ENCODE measurements at places on chromosomes 12 and 14.

- H3K27me3 ChIP-seq = no peaks in the 10 kb centered on the region
- no peak for DNase-seq
- no peaks in the 10 kb centered on the region for H3K4me1 ChIP-seq
- H3K36me3 ChIP-seq = no peaks in the 10 kb centered on the region
- no peak overlapping the region for H3K4me3 ChIP-seq
- H3K27ac ChIP-seq = no peak overlapping the region
Measured at GRCh38 chr14:23041729-23042128, 283 bp upstream of the PSMB11 start.

DNA sequence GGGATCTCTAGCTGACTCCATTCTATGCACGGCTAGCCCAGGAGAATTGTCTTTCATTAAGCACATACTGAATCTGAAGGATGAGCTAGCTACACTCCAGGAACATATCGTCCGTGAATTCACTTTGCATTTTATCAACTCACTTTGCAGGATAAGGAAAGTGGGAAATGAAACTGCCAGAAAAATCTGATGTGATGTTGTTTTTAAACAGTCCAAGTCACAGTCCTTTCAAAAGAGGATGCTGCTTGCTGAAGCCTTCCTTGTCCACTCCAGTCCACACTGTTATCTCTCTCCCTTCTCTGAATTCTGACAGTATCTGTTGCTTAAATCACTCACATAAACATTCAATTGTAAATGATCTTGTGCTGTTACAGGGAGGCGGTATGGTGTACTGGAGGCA is 12.7 kb upstream of the TMCC3 start:
- no peak overlapping the region for H3K4me3 ChIP-seq
- H3K36me3 ChIP-seq = no peaks in the 10 kb centered on the region
- H3K27ac ChIP-seq = no peak overlapping the region
- no peaks in the 10 kb centered on the region for H3K27me3 ChIP-seq
- H3K4me1 ChIP-seq = no peaks in the 10 kb centered on the region

DNA sequence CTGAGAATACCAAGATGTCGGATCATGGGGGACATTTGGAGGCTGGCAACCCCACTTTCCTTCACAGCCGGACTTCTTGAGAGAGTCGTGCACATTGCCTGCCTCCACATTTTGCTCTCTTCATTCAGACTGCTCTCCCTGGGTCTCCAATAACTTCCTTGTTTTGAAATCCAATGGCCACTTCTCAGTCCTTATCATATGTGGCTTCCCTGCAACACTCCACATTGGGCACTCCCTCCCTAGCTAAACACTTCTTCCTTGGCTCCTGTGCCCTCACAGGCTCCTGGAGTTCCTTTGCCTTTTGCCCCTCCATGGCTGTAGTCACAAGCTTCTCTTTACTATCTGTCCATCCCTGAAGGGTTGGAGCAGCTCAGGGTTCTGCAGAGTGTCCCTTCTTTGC is 30.1 kb downstream of the NPC2 start:
- DNase-seq = no peak
- no peaks in the 10 kb centered on the region for H3K4me1 ChIP-seq
- no peaks in the 10 kb centered on the region for H3K27me3 ChIP-seq

DNA sequence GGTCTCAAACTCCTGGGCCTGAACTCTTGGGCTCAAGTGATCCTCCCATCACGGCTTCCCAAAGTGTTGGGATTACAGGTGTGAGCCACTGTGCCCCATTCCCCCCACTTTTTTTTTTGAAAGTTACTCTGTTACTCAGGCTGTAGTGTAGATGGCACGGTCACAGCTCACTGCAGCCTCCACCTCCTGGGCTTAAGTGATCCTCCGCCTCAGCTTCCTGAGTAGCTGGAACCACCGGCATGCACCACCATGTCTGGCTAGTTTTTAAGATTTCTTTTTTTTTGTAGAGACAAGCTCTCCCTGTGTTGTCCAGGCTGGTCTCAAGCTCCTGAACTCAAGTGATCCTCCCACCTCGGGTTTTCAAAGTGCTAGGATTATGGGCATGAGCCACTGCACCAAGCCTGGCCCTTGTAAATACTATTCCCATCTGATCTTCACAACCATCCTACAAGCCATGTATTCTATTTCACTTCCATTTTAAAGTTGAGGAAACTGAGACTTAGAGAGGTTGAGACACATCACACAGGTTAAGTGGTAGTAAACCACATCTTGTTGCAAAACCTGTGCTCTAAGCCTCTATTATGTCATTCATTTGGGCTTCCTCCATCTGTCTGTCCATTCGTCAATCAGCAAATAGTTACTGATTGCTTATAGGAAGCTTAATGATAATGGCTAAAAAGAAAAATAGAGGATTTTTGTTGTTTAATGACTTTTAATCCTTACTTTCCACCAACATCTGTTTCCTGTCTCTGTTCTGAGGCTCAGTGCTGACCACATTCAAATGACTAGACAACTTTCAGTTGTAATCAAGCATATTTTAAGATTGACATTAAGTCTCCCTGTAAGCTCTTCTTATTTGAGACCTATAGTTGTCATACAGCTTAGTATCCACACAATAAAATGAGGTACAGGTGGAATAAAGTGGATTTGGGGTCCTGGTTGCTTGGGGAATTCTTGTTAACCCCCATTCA is 9.2 kb downstream of the ASCL4 start:
- H3K4me3 ChIP-seq = no peak overlapping the region
- no peak overlapping the region for H3K27ac ChIP-seq
- H3K36me3 ChIP-seq = no peaks in the 10 kb centered on the region
- H3K4me1 ChIP-seq = no peaks in the 10 kb centered on the region
- no peaks in the 10 kb centered on the region for H3K27me3 ChIP-seq

DNA sequence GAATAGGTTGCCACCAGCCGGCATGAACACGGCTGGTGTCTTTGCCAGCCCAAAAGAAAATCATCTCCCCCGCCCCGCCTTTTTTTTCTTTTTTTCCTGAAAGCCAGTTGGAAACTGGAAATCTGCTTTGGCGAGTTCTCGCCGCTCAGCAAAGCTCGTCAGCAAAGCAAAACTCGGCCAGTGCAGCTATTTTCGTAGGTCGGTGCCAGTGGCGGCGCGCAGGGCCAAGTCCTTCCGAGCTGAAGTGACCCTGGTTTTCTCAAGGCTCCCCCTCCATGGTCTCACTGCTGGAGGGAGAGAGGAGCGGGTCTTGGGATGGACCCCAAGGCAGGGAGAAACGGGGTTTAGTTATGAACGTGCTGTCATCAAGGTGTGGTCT is 248.4 kb upstream of the RTL1 start:
- no peaks in the 10 kb centered on the region for H3K36me3 ChIP-seq
- H3K4me3 ChIP-seq = peak overlapping the region; percentile 11
- no peaks in the 10 kb centered on the region for H3K4me1 ChIP-seq
- H3K27me3 ChIP-seq = no peaks in the 10 kb centered on the region

DNA sequence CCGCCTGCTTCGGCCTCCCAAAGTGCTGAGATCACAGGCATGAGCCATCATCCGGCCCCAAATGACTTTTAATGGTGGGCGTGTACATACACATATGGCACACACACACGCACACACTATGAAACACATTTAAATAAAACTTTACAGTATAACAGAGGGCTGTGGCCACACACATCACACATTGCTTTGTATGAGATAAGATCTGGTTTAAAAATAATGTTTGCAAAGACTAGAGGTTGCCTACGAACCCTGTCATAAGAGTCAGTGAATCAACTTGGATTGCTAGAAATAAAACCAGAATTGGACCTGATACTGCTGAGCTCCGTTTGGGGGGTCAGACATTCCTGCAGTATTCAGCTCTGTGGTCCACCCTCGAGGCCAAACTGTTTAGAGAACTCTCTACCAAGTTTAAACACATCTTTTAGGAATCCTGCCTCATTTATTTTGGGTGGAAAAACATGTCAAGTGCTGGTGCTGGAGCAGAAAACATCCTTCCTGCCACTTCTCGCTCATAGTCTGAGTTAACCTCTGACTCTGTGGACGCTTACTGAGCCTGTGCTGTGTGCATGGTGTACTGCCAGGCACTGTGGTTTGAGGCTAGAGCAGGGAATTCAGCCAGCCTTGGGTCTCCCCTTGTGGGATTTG is 47.8 kb upstream of the EML1 start:
- no peak for DNase-seq
- H3K27me3 ChIP-seq = no peaks in the 10 kb centered on the region
- peaks cover 42% of the 10 kb centered on the region for H3K4me1 ChIP-seq
- H3K4me3 ChIP-seq = no peak overlapping the region
- peak overlapping the region; percentile 76 for H3K27ac ChIP-seq
- no peaks in the 10 kb centered on the region for H3K36me3 ChIP-seq

- DNase-seq = no peak
- H3K27ac ChIP-seq = no peak overlapping the region
- H3K4me1 ChIP-seq = no peaks in the 10 kb centered on the region
- no peaks in the 10 kb centered on the region for H3K27me3 ChIP-seq
Measured at GRCh38 chr14:78851189-78851588, 681.0 kb downstream of the NRXN3 start.

All from tibial artery (tissue), 4 donors.